ENCODE measurements at places on chromosomes 7 and 10. TPM values are rescaled to one million over a fixed set of nuclear protein-coding genes. Genes with fewer than 3 reads are reported as not detected.
A peak's percentile ranks its signal among the peaks of the same experiment; 100 is the strongest.

- no peak for DNase-seq
These were observed 3.4 kb downstream of the HOXA10 start for GRCh38 chr7:27170426-27171324.

GRCh38 chr7:121436136-121436535, 40.0 kb upstream of the FAM3C start:
- DNase-seq: no peak

Gene SH2D4B
- total RNA-seq: not detected

Gene FUOM
- 38.5 TPM for total RNA-seq

DNA sequence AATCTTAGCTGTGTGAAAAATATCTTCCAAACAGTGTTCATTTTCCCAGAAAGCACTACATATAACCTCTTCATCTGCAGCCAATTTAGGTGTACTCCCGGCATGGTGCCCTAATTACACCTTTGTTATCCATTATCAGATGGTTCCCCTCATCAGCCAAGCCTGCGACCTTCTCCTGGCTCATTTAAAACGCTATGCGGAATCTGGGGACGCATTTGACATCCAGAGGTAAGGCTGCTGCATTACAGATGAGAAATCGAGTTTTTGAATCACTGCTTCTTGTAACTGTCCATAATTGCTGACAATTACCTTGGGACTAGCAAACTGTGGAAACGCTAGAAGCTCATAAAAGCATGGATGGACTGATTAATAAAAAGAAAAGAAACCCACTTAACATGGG, 109.5 kb downstream of the PARP12 start:
- no peak for DNase-seq

Gene PTEN
- 96.3 TPM for total RNA-seq

- no peak for DNase-seq
These were observed 780 bp downstream of the PLEKHA8 start for GRCh38 chr7:30028749-30029635.

DNA sequence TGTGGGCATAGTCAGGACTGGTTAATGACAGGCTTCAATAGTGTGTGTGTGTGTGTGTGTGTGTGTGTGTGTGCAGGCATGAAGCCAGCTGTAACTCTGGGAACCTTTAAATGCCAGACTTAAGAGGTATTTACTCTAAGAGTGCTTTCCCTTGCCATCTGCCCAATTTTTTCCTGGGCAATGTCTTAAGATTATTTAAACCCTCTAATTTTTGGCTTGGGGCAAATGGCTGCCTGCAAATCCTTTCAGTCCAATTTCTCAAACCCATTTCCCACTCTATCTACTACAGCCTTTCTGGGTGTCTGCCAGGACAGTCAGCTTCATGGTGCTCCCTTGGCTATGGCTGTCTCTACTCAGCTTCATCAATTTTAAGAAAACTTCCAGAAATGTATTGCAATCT, 62.6 kb upstream of the C1GALT1 start:
- DNase-seq: no peak

DNA sequence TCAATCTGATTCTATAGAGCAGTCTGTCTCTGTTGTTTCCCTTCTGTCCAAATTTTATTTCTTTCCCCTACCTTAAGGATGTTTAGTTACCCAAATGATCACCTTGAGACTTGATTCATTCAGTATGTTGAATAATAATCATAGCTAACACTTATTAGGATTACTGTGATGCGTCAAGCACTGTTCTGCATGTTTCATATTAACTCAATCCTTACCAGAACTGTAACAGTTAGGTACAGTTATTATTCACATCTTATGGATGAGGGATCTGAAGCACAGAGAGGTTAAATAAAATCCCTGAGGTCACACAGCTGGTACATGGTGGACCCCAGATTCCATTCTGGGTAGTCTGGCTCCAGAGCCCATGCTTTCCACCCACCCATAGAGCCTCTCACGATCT, 97.9 kb upstream of the SAMD8 start:
- DNase-seq: no peak

DNA sequence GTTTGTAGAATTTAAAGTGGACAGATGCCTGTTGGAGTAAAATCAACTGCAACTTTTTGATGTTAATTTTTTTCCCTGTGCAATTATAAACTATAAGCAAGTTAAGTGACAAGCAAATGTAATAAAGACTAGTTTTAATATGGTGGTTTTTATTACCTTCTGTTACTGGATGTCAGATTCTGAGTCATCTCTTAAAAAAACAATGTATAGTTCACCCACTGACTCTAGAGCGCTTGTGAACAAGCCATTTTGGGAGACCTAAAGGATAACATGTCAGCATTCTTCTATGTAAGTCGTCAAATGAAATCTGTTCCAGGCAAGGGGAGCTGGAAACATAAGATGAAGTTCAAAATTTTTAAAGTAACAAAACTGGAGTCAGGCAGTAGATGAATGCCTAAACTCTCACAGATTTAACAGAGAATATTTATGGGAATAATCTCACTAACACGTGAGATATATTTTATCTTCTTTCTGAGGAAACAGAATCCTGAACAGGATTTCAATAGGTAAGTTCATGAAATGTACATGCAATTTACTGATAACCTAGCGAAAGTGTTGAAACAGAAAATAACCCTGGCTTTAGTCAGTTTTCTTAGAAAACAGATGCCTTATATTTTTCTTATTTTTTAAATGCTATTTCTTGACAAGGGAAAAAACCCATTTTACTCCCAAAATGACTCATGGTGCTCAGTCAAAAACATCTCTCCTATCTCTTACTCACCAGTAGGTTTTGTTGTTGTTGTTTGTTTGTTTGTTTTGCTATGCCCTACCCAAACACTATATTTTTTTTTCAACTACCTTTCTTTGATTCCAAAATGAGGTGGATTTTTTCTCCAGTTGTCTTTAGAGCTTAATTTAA, 91.7 kb downstream of the SLC39A12 start:
- DNase-seq: no peak

DNA sequence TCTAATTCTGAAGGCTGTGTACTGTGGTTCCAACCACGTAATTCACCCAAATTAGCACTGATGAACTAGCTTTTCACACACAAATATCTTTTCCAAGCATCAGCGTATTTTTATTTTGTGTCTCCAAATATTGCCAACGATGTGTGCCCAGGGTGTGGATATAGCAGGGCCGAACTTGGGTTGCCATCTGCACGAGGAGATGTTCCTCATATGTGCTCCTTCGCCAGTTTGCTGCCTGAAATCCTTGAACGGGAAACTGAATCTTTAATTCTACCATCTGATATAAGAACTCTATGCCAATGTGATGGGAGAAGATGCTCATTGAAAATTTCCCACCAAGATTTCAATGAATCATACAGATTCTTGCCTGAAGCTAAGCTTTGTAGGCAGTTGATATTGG, 121.5 kb upstream of the ZNF438 start:
- no peak for DNase-seq

DNA sequence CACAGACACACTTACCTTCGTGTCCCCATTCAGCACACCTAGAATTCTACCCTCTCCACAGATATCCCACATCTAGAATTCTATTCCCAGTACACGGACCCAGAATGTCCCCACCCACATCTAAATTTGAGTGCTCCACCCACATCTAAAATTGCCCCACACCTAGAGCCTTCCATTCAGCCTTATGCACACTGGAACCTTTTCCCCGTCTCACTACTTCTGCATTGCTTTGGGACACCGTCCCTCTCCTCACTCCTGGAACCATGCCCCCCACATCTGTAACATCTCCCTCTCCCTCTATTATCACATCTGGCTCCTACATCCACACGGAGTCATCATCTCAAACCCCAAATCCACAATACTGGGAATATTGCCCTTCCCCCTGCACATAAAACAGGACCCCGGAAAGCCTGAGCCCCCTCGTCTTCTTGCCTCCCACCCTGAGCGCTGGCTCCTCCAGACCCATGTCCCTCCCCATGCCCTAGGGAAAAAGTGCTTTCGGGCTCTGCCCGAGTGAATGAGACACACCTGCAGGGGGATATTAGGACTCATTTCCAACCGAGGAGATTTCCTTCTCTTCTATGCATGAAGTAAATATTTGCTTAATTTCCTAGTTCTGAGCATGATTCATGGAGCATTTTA, 125.8 kb upstream of the UNC5B start:
- no peak for DNase-seq

- no peak for DNase-seq
These were observed 55.7 kb upstream of the HABP2 start for GRCh38 chr10:113497198-113497597.

Gene NPY4R2
- total RNA-seq: not detected

DNA sequence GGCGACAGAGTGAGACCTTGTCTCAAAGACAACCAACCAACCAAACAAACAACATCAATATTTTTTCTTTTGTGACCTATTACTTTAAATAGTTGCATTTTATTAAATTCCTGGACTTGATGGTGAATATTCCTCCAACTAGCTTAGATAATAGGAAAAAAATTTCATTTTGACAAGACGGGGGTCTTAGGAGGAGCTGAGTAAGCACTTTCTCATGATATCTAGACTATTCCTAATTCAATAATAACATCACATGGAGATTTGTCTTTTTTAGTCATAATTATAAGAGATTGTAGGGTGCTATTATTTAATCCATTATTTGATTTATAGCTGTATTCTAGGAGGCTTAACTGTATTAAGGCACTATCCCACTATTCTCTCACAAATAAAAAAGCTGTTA, 702.5 kb downstream of the PHTF2 start:
- DNase-seq: no peak

GRCh38 chr10:14235566-14236195, 95.0 kb downstream of the FRMD4A start:
- DNase-seq: no peak

Gene PTPRZ1
- total RNA-seq: 0.64 TPM

GRCh38 chr7:45133352-45133751, 21.9 kb upstream of the TBRG4 start:
- DNase-seq: no peak

DNA sequence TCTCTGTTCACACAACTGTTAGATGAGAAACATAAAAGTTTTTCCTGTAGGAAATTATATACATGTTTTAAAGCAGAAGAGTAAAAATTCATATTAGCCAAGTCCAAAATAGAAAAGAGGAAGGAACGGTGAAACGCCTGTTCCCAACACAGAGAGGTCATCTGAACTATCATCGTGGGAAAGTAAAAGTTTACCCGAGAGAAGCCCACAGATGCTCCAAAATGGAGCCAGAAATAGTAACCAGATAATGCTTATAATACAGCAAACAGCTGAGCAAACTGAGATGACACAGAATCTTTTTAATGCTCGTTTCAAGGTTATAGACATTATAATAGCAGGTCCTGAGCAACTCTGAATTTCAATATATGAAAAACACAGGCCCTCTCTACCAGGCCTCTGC, 24.5 kb downstream of the FRMD4A start:
- DNase-seq: no peak

GRCh38 chr7:54847921-54848320, 88.9 kb upstream of the SEC61G start:
- no peak for DNase-seq

DNA sequence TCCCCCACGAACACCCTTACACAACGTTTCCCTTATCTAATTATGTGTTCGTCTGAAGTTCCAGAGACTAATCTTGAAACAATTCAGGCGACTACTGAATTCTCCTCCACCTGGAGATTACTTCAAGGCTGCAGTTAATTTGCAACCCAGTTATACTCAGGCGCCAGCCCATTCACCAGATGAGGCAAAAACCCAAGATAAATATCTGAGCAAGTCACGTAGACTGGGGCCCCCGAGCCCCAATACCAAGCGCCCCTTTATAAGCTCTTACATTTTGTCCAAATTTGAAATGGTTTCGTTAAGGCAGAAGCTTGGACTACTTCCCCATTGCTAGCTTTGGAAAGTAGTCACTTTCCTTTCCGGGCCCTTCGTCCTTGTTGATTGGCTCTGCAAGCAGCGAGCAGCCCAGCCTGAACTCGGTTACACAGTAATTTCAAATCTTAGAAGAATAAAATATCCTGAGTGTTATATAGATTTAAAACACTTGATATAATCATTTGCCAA, 1.2 kb downstream of the TPK1 start:
- peak; percentile 68 for DNase-seq

GRCh38 chr10:103967448-103968071, 620 bp downstream of the SLK start:
- DNase-seq: peak; percentile 64

DNA sequence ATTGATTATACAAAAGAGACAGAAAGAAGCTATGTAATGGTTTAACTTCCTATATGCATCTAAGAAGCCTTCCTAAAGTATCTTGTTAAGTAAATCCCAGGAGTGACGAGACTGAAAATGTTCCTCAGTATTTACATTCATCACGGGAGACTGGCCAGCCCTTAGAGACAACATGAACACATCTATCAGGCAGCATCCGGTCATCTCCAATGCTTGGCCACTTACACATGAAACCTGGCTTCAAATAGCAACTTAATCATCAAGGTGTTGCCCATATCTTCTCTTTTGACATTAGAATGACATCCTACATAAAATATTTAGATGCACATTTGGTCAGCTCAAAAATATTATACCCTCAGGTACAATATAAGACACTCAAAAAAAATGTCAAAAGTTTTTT, 33.8 kb downstream of the ERCC6 start:
- DNase-seq: no peak

Gene PRSS37
- not detected for total RNA-seq

Gene ECHDC3
- 12.2 TPM for total RNA-seq

Gene DGKI
- 13.4 TPM for total RNA-seq

Gene TDRD1
- 0.53 TPM for total RNA-seq

DNA sequence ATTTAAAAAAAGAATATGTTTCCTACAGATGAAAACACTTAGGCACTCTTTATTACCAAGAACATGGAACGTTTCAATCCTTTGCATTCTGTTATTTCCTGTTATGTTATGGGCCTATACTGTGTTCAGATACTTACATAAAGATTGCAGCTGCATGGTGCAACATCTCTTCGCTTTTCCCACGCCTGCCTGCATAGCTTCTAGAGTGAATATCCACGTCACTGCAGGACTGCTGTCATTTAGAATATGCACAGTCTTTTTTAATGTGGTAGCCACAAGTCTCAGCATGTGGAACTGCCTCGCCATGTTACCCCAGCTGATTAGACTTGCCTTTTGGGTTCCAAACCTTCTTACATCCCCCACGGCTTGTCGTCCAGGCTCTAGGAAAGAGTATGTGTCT, 69.6 kb upstream of the GATA3 start:
- DNase-seq: no peak

DNA sequence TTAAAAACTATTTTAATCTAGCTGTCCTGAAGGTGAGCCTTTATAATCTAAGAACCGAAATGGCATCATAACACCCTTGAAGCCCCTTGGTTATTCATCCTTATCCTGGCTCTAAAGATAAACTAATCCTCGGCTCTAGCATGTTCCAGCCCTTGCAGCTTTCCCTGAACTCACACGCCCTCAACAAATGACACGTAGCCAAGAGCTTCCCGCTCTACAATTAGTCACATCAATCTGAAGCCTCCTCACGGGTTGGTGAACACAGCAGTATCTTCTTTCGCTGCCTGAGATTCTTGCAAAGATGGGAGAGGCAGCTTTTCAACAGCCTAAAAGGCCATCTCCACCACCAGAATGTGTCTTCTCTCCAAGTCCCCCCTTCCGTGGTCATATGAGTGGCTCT, 4.1 kb downstream of the FRMD4A start:
- DNase-seq: no peak

Gene NKX2-3
- total RNA-seq: not detected
